ENCODE measurements at places on chromosomes 2 and 18.

DNA sequence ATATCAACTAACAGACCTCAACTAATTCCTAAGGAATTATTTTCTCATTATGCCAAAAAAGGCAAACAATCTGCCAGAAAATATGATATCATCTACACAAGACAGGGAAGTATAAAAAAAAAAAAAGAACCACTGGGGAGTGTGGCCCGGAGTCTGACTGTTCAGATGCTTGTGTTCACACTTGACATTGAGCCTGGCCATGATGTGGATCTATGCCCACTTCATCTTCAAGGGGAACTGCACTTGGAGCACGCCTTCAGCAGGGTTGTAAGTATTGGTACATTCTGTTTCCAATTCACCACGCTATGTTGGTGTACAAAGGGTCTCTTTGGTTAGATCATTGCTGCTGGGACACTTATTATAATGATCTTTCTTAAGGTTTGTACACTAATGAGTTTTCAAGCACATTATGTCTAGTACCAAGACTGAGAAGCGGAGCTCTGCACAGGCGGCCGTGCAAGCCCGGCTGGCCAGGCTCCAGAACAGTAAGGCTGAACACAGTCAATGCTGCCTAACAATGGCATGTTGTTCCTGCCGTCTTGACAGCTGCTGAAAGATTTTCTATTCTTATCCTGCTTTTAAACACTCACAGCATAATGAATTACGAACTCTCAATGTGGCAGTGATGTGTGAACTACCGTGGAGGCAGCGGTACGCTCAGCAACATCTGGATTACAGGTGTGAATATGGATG is 788.4 kb upstream of the SOX11 start:
- no peak for DNase-seq

DNA sequence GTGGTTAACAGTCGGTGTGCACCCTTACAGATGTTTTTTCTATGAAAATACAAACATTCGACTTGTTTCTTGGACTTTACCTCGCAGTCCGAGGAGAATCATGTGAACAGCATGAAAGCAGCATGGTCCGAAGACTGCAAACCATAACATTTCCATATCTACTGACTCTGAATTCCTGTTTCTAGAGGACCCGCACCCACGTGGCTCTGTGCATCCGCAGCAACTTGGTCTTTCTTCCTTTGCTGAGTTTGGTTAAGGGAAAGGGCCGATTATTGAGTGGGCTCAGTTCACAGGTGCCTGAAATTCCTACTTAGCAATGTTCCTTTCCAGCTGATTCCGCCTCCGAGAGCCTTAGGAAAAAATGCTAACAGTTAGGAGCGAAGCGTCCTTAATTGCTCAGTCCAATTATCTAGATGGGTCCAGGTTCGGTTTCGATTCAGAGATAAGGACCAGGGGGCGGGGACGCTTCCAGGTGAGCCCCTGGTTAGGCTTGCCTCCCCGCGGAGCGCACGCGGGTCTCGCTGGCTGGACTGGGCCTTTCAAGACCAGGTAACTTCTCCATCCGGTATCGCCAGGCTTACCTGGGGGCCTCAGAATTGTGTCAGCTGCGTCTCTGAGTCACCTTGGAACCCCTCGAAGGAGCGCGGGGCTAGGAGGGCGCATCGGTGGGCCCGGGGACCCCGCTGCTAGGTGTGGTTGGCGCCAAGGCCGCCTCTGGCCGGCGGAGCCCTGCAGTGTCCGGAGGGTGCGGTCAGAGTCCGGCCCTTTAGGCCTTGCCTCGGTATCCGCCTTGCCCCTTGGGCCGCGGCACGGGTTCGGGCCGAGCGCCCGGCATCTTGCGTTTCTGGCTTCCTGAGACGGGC is 1.1 kb upstream of the B3GNT2 start:
- peak; percentile 56 for DNase-seq

- no peak for DNase-seq
These were observed 15.9 kb upstream of the CHAC2 start for GRCh38 chr2:53751728-53752127.

DNA sequence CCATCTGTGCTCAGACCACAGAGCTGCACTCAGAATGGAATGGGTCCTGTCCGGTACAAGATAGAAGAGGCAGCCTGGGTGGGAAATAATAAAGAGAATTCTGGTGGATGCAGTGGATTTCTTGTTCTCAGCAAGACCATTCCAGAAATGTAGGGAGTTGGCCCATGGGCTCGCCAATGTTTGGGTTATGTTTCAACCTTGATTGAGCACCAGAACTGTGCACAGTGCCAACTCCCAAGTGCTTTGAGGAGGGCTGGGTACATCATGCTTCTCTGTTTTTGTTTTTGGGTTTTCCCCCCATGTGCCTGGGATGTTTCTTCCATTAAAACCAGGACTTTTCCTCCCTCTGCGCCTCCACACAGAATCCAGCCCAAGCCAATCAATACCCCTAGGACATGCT is 304.1 kb downstream of the TNS1 start:
- no peak for DNase-seq

DNA sequence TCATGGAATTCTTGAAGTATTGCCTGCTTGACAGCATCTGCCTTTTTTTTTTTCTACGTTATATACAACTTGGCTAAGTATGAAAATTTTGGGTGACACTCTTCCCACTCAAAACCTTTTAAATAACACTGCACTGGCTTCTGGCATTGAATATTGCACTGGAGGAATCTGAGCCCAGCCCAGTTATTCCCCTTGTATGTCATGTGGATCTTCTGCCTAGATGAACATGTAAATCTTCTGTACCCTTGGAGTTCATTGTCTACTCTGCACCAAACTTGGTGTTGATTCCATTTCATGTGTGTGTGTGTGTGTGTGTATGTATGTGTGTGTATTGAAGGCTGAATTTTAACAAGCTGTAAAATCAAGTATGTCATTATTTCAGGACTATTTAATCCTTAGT is 59.4 kb downstream of the NAPG start:
- DNase-seq, result no peak

- DNase-seq, result no peak
These were observed 450.1 kb downstream of the ANKRD30B start for GRCh38 chr18:15198116-15198389.

DNA sequence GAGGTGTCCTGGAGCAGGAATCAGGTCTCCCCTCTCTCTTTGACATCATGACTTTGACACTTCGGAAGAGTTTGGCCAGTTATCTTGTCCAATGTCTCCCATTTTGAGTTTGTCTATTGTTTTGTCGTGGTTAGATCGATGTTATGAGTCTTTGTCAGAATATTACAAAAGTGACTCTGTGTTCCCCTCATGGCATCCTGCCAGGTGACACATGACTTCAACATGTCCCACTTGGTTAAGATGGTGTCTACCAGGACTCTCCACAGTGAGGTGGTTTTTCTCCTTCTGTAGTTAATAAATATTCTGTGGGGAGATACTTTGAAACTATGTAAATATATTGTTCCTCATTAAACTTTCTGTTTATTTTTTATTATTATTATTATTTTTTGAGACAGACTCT is 76.6 kb upstream of the BZW1 start:
- DNase-seq, result no peak

Measured in ELF-1 (cell line).